ENCODE measurements at places on chromosomes 1 and 21. TPM values are rescaled to one million over a fixed set of nuclear protein-coding genes. Genes with fewer than 3 reads are reported as not detected.
A peak's percentile ranks its signal among the peaks of the same experiment; 100 is the strongest.

DNA sequence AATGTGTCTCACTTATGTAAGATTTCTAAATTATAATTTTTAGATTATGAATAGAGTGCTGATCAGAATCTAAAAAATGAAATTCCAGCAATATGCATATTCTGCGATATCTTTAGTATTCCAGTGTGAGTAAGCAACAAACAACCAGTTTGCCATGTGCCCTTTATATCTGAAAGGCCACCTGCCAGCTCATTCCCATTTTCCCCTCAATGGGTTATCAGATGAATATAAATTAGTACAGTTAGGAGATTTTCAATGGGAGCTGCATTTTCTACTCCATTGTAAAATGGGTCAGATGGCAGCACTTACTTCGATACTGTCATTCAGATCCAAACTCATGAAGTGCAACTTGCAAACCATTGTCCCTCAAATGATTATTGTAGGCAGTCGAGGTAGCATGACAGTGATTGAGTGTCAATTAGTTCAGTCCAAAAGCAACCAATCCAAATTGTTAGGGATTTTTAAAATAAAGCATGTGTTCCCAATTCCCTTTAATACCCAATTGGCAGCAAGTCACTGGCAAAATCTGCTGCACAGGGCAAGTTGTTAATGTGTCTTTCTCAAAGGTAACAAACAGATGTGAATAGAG, 680.3 kb downstream of the LRRIQ3 start:
- no peak for DNase-seq

OR2T11 gene
- not detected for total RNA-seq

- no peak for DNase-seq
These were observed 348.7 kb downstream of the RPS6KC1 start for GRCh38 chr1:213399695-213400094.

DNA sequence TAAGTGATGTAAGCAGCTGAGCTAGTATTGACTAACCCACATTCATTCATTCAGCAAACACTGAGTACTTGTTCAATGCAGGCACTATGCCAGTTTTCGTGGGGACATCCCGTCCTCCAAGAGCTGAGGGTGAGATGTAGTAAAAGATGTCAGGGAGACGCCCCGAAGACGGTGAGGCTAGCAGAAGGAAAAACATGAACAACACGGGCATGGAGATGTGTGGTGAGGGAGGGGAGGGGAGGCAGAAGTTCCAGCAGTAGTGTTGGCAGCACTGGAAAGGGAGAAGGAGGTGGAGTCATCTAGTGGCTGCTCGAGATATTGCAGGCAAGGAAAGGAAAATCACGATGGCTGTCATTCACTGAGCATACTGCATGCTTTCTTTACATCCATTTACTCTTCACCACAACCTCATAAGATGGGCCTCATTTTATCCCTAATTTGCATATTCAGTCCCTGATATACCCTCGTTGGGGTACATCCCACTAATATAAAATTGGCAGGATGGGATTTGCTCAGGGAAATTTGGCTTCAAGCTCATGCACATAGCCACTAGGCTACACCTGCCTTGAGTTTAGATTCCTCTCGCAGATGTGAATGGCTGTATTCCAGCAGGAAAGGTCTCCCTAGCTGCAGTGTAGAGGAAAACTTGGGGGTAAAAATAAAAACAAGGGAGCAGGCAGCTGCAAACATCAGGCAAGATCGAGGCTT, 14.5 kb downstream of the PDZK1IP1 start:
- peak; percentile 49 for DNase-seq

SHISA4 gene
- total RNA-seq: 13.6 TPM

ZNF593OS gene
- total RNA-seq: not detected

CD34 gene
- total RNA-seq: not detected

- peak; percentile 81 for DNase-seq
These were observed 17.8 kb upstream of the OVAAL start for GRCh38 chr1:180540697-180541594.

- no peak for DNase-seq
These were observed 420.4 kb upstream of the RUNX1 start for GRCh38 chr21:35469498-35469897.

RAB7B gene
- 17.5 TPM for total RNA-seq

SDC3 gene
- total RNA-seq: 12.3 TPM

BNIPL gene
- total RNA-seq: 0.20 TPM

- DNase-seq: no peak
These were observed 40.7 kb upstream of the SCCPDH start for GRCh38 chr1:246683521-246683920.

GRCh38 chr21:38611277-38611676, 113.0 kb upstream of the ERG start:
- no peak for DNase-seq

BACE2 gene
- 220 TPM for total RNA-seq
